ENCODE measurements at places on chromosomes 1 and 21.

DNA sequence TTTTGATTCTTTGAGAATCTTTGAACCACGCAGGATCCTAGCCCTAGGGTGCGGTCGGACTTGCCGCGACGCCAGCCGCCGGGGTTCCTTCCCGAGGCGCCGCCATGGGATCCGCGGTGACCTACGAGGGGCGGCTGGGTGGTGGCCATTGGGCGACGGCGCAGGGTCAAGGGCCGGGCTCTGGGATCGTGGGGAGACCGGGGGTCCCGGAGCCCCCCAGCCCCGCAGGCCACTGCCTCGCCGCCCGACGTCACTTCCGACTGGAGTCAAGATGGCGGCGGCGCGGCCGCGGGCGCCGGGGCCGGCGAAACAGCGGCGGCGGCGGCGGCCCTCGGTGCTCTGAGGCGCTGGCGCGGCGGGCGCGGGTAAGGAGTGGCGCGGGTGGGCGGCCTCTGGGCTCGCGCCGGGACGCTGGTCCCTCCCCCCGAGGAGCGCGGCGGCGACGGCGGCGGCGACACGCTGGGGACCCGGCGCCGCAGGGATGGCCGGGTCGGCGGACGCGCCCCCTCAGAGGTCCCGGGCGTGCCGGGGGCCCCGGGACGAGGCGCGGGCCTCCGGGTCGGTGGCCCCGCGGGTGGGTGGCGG, at the start of gene PRDM2:
Gene PRDM2 (plus strand): TSS at position 253 of the 585 bp plus-strand sequence. CDS start 15,418 bp downstream, outside the sequence.
- DNase-seq, result peak; percentile 20

DNA sequence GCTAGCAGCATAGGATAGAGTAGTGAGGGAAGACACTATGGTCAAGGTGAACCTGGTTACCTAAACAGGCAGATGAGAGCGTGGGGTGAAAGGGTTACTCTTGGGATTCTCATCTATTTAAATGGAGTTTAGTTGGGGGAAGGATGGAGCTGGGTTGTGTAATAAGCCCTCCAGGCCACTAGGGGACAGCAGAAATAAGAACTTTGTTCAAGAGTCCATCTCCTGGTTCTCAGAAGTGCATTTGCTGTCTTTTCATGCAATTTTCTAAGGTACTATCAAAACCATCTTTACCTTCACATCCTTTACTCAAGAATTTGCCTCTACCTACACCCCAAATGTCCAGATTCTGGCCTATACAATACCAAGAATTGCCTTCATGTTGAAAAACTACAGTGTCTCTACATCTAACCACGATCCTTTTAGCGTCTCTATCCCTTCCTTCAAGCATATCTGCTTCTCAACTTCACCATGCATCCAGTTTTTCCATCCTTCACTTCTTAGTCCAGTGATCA, 28.0 kb downstream of the SLAMF1 start:
- DNase-seq, result no peak

DNA sequence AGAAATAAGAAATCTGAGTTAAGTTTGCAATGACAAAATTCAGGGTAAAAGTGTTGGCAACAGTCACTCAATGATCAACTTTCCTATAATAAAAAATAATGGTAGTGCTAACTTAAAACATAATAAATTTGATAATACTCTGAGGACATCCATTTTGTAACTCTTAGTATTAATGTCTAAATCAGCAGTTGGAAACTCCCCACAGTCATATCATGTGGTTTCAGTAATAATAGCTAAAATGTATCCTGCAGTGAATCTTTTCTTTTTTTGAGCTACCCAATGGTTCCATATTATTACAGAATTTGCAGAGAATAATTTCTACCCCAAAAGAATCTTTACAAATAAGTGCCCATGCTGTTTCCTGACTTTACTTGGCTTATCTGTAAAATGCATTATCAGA, 286.7 kb downstream of the PTPRC start:
- no peak for DNase-seq

GRCh38 chr21:17903929-17904639, 84.9 kb upstream of the C21orf91 start:
- no peak for DNase-seq

DNA sequence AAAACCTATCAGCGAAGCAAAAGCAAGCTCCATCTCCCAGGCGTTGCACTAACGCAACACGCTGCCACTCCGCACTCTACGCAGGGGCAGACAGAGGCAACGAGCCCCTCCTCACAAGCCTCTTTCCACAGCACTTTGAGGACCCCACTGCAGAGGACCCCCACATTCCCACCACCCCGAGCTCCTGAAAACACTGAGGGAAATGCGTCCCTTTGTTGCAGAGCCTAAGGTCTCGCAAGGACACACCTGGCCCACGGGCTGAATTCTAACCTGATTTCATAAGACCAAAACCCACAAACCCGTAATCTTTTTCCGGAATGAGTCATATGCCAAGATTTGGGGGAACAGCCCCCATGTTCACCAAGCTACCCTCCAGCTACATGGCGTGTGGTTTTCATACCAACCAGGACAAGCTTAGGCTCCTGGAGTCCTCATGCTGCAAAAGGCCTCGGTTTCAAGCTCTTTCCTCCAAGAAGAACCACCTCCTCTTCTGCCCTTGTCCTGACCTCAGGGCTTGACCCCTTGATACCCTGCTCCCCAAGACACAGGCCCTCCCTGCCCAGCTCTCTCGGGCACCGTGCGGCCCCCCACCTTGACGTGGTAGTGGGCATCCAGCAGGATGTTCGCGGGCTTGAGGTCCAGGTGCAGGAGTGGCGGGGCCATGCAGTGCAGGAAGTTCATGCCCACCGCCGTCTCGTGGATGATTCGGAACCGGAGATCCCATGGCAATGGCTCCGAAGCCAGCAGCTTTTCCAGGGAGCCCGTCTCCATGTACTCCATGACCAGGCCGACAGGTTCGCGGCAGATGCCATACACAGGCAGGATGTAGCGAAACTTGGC, 10.7 kb downstream of the RIPK4 start:
- DNase-seq, result no peak

DNA sequence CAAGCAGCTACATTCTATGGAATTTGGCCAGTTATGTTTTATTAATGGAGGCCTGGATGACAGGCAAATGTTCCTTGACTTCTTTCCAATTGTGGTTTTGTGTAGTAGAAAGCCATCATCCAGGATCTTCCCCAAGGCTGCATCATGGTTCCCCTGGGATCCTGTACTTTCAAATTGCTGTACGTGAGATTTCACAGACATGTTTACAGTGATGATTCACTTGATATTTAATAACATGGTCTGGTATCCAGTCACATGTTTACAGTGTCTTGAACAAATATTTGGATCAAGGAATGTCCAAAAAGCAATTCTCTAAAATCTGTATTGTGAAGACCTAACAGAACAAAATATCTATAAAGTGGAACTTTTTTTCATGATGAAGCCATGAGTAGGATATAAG, 68.3 kb upstream of the ST6GALNAC3 start:
- no peak for DNase-seq

- DNase-seq, result no peak
These were observed 10.5 kb upstream of the OR2W3 start for GRCh38 chr1:247884797-247885413.

DNA sequence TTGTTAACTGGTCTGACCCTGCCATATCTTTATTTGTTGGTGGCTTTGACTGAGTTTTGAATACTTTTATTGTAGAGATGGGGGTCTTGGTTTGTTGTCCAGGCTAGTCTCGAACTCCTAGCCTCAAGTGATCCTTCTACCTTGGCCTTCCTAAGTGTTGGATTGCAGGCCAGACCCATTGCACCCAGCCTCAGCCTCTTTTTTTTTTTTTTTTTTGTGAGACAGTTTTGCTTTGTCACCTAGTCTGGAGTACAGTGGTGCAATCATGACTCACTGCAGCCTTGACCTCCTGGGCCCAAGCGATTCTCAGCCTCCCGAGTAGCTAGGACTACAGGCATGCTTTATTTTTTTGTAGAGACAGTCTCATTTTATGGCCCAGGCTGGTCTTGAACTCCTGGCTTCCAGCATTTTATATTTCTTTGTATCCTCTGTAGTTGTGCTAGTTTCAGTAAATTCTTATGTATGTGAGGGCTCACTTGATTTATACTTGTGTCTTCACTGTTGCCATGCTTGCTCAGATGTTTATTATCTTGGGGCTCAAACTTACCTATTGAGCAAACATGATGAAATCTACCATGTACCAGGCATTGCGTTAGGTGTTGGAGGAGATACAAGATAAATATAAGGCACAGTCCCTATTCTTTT, 24.1 kb downstream of the THRAP3 start:
- DNase-seq, result peak; percentile 27

- peak; percentile 61 for DNase-seq
These were observed at the start of gene CCDC24 for GRCh38 chr1:43991476-43992231. TSS of gene CCDC24 (plus strand) at chr1:43991599. CDS start at chr1:43991879, 280 bp downstream.

DNA sequence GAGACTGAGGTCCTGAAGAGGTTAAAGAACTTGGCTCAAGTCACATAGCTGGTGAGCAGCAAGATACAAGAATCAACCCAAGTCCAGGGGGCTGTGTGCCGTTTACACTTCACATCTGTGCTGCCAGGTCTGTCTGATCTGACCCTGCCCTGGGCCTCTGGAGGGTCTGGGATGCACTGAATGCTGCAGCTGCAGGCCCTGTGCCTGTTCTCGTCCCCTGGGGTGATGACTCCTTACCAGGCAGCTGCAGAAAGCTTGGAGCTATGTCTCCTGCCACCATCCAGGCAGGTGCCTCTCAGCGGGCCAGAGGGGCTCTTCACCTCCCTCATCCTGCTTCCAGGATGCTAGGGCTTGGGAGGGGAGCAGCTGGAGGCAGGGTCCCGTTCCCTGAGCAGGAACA, 63.5 kb downstream of the LRRN2 start:
- no peak for DNase-seq

DNA sequence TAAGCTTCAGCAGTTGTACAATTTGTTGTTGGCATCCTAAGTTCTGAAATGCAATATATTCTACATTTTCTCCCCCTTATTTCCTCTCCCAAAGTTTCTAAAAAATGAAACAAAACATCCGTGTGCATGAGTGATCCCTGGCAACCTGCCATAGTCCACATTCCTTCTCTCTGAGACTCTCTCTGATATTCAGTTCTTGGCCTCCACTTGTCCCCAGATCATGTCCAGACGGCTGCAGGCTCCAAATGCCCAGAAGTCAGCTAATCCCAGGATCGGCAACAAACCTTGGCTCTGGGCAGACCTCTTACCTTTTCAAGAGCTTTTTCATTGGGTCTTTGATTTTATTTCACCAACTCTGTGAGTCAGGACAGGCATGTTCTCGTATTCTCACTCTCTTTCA, 187.8 kb downstream of the ETS2 start:
- no peak for DNase-seq

DNA sequence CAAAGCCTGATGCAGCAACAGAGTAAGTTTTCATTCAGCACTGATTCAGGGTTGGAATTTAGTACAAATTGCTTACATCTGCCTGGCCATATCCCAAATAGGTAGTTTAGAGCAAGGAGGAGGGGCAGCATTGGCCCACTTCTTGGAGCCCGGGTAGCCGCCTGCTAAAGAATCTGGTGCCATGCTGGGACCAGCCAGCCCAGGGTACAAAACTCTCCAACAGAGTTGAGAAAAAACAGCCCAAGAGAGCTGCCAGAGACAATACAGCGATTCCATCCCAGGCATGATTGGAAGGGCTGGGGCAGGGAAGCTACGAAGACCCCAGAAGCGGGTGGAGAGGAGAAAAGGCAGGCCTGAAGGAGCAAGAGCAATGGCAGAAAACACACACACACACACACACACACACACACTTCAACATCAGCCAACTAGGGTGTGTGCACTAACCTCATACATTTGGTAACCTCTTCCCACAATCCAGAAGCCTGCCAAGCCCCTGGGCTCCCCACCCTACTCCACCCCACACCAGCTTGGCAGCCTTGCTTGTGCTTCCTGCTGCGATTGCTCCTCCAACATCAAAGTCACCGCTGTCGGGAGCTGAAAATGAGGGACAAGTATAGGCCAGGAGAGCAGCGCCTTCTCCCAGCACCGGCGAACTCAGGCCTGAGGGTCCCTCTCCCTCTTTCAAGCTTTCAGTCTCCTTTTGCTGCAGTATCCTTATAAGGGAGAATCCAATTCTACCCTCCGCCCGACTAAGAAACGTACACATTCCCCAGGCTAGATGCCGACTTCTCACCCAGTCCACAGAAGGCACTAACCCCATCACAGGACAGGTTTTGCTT, 1.2 kb downstream of the PIK3C2B start:
- no peak for DNase-seq

DNA sequence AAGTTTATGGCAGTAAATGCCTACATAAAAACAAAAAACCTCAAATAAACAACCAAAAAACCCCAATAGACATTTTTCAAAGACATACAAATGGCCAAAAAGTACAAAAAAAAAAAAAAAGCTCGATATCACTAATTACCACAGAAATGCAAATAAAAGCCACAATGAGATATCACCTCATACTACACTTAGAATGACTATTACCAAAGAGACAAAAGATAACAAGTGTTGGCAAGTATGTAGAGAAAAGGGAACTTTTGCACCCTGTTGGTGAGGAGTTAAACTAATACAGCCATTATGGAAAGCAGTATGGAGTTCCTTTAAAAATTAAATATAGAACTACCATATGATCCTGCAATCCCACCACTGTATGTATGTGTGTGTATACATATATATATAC, 21.1 kb downstream of the SLC25A24 start:
- DNase-seq, result no peak

GRCh38 chr1:65407877-65408276, 12.6 kb upstream of the LEPR start:
- DNase-seq, result no peak

- peak; percentile 26 for DNase-seq
These were observed 14.9 kb downstream of the MAP3K7CL start for GRCh38 chr21:29145354-29145782.

DNA sequence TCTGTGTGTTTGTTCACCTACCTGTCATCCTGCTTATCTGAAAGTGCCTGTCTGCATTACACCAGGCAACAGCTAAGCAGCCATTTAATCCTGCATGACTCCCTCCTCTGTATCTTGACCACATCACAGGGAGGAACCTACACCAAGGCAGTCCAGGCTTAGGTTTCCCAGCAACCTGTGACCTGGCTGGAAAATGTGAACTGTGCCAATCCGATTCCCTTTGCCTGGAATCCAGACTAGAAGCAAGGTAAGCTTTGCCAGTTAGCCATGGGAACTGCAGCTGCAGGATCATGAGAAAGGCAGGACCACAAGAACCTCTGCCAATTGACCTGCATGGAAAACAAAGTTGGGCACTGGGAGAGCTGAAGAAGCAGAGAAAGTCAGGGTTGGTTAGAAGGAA, 6.3 kb upstream of the ATP1B1 start:
- no peak for DNase-seq

DNA sequence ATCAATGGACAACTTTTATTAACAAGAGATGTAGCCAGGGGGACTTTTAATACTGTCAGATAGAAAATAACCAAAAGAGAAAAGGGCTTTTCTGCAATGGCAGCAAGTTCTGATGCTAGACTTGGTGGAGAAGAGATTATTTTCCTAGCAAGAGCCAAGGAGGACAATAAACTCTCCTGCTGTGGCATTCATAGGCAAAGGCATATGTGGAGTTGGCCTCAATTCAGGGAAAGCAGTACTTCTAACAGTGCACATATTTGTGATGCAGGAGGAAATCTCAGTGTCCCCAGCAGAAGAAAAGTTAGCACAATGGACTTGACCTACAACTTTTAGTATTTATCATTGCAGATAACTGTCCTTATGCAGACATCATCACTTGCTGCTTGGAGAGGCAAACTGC, 75.1 kb upstream of the GRIK1 start:
- DNase-seq, result no peak
